ENCODE measurements at places on chromosomes 12 and 14.

- DNase-seq: no peak
Observed at GRCh38 chr12:106997916-106998315, 11.0 kb upstream of the MTERF2 start.

- no peak for DNase-seq
Observed at GRCh38 chr14:71711619-71712018, 220.6 kb upstream of the RGS6 start.

- no peak for DNase-seq
Observed at GRCh38 chr12:40261937-40262336, 37.1 kb downstream of the LRRK2 start.

DNA sequence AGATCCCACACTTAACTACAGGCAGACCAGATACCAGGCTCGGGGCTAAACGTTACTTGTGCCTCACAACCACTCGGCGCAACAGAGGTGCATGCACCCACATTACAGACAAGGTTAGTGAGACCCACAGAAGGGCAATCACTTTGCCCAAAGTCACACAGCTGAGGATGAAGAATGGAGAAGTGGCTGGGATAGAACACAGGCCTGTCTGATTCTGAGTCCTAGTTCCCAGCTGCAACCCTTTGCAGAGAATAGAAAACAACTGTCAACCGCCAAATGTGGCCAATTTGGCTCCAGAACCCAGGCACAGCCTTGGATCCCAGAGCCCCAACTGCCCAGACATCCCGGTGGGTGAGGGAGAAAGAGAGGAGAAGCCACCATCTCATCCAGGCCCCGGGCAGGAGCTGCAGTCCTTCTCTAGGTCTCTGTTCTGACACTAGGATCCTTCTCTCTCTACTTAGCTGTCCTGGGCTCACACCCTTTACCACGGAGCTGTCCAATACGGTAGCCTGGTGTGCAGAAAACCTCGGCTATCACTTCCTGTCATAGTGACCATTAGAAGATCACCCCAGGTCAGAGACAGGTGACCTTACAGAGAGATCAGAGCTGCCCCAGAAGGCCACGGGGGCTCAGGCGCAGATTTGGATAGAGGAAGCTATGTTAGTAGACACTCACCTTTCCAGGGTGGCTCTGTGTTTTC lies 59.1 kb downstream of the FAM222A start:
- DNase-seq: no peak

GRCh38 chr14:42013559-42013958 lies 406.9 kb downstream of the LRFN5 start:
- DNase-seq: no peak

GRCh38 chr12:131830335-131830913 lies 2.2 kb downstream of the MMP17 start:
- no peak for DNase-seq

GRCh38 chr14:30573966-30574365 lies 15.0 kb downstream of the G2E3 start:
- DNase-seq: no peak

DNA sequence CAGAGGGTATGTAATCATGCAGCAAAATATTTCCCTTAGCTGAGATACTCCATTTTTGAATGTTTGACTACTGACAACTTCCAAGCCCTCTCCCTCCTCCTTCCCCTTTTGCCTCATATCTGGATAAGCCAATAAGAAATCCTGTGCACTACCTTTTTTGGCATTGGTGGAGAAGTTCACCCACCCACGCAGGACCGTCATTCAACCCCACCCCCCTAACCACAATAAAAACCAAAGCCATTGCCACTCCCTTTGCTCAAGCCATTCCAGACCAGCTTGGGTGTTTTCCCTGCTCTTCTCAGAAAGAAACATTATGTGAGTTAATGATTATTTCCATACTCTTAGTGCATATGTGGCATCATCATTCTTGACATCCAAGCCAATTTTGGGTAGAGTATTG lies 176.7 kb downstream of the PTPN11 start:
- DNase-seq: no peak

DNA sequence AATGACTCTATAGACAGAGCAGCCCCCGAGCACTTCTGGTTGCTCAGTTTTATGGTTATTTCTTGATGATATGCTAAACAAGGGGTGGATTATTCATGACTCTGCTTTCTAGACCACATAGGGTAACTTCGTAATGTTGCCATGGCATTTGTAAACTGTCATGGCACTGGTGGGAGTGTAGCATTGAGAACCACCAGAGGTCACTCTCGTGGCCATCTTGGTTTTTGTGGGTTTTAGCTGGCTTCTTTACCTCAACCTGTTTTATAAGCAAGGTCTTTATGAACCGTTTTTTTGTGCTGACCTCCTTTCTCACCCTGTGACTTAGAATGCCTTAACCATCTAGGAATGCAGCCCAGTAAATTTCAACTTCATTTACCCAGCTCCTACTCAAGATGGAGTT lies 1036.2 kb upstream of the FLRT2 start:
- no peak for DNase-seq

DNA sequence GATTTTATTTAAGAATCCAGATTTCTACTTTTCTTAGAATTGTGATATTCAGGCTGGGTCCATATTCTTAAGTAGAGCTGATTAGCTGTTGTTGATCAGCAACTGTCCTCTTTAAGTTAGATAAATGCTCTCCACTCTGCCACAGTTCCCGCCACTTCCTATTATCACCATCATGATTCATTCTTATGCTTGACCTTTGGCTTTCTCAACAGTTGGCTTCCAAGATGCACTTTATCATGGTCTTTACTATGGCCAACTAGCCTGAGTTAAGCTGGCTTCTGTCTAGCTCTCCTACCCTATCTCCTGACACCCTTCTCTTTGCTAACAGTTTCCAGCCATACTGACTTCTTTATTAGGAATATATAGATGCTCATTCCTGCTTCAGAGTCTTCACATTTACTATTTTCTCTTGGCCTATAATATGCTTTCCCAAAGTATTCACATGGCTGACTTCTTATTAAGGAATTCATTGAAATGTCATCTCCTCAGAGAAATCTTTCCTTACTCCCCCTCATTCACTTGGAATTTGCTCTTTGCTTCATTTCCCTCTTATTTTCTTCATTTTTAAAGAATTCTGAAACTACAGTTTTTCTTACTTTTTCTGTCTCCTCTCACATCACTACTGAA lies 149.0 kb upstream of the IGF1 start:
- DNase-seq: no peak

- no peak for DNase-seq
Observed at GRCh38 chr14:77018785-77019184, 9.7 kb downstream of the IRF2BPL start.

DNA sequence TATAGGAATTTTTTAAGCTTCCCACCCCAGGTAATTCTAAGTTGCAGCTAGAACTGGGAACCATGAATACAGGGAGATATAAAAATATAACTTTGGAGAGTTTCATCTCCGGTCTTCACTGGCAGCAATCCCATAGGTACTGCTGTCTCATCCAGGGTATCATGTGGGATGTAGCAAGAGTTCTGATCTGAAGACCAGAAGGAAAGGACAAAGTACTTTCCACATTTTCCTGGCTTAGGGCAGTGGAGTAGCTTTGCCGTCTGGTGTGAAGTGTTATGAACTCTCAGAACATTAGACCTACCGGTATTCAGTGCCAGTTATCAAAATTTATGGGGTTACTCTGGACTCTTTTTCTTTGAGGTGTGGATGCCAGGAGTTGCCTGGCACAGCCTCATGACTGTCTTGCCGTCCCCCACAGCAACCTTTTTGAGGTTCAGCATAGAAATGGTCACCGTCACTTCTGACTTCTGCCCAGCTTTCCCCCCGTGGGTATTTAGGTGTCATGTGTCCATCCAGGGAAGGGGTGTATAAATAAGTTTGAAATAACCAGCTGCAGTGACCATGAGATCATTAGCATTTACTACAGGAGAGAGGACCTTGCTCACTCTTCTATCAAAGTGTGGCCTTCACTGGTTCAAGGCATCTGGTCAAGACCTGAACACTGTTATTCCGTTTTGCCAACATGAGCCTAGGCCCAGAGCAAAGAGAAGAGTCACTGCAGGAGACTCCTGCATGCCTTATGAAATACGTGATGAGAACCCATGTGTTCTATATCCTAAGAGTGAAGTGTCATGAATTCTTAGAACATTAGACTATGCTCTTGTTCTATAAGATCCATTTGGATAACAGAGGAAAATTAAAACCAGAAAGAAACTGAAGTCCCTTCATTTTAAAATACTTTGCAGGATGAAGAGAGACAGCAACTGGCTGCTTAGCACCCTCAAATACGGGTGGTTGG lies 22.2 kb downstream of the TMEM233 start:
- DNase-seq: no peak

DNA sequence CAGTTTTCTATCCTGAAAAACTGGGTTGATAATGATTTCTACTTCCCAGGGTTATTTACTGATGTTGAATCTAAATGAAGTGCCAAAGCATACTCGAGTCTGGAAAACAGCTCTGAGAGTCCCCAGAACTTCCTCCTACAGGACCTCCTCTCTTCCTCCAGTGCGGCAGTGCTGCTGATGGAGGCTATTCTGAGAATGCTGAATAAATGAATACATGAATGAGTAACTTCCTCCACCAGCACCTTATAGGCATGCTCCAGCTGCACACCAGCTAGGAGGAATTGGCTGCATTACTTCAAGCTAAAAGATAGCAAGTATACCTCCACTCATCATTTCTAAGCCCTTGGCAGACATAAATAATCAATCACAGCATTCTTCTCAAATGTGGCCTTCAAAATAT lies 448.8 kb upstream of the CCDC196 start:
- DNase-seq: no peak

GRCh38 chr12:65615118-65615517 lies 209.2 kb upstream of the HMGA2 start:
- no peak for DNase-seq

GRCh38 chr14:60235440-60235839 lies 13.6 kb upstream of the PPM1A start:
- DNase-seq: no peak

GRCh38 chr14:78705989-78706388 lies 535.8 kb downstream of the NRXN3 start:
- DNase-seq: no peak

GRCh38 chr12:103841690-103842584 lies 903 bp upstream of the NT5DC3 start:
- DNase-seq: no peak

GRCh38 chr12:40015345-40015744 lies 90.5 kb downstream of the SLC2A13 start:
- no peak for DNase-seq

- no peak for DNase-seq
Observed at GRCh38 chr14:20379743-20380142, 33.6 kb downstream of the TEP1 start.

DNA sequence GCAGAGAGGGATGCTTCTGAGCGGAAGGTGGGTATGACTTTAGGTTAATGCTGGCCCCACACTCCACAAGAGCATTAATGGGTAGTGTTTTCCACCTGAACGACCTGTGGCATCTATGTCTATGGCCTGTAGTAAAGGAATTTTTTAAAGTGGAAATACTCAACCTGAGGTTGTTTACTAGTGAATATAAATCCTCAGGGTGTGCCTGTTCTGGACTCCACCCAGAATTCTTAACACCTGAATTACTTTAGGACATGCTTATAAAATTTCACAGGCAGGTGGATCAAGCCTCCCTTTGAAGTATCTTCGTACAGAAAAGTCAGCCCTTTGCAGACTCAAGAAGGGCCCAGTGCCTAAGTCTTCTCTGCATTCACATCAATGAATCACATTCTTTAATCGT lies 196.1 kb downstream of the ESR2 start:
- no peak for DNase-seq

DNA sequence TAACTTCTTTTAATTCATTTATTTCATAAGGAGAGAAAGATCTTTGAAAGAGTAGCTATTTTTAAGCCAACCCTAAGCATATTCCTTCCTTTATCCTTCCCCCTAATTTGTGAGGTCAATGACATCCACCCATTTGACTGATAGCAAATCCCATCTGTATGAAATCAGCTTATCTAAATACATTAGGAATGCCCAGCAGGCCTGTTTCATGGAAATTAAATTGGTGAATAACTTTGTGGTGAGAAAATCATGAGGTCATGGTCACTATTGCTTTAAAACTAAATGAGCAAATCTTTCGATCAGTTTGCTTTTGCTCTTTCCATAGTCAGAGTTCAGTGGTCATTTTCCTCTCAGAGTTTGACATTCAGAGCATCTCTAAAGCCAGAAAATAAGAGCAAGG lies 256.6 kb downstream of the CPNE8 start:
- no peak for DNase-seq

DNA sequence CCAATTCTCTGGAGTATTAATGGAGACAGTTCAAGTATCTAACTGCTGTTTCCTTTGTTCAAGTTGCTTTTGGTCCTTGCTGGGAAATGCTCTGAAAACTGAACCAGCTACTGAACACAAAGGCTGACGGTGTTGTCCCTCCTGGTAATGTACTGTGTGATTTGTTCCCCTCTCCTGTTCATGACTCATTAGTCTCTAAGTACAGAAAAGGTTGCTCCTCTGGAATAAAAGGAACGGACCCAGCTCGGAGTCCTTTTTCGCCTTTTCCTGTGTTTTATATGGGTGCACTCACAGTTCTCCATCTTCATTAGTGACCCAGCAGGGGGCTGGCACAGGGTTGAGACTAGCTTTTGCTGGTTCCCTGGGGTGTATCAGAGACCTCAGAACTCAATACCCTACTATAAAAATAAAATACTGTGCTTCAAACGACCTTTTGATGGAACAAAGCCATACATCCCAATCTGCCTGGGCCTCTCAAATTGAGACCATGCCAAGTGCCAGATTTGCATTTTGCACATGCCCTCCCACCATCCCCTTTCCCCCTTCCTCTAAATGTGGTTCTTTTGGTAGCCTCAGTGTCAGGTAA lies 269.7 kb downstream of the RAD51B start:
- DNase-seq: no peak

DNA sequence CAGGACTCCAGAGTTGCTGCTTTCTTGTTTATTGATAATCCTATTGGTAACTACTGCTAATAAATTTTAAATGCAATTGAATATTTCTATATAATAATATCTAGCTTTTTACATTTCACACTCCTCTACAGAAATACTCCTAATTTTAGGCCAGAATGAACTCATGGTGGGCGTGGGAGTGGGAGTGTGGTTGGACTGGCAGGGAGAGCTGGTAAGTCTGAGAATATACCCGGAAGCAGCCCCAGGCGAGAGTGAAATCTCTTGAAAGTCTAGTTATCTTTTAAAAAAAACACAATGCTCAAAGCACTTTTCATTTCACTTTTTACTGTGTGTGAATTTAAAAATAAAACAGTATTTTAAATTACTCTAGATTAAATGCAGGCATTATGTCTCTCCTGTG lies 4.7 kb downstream of the TMEM263 start:
- no peak for DNase-seq

DNA sequence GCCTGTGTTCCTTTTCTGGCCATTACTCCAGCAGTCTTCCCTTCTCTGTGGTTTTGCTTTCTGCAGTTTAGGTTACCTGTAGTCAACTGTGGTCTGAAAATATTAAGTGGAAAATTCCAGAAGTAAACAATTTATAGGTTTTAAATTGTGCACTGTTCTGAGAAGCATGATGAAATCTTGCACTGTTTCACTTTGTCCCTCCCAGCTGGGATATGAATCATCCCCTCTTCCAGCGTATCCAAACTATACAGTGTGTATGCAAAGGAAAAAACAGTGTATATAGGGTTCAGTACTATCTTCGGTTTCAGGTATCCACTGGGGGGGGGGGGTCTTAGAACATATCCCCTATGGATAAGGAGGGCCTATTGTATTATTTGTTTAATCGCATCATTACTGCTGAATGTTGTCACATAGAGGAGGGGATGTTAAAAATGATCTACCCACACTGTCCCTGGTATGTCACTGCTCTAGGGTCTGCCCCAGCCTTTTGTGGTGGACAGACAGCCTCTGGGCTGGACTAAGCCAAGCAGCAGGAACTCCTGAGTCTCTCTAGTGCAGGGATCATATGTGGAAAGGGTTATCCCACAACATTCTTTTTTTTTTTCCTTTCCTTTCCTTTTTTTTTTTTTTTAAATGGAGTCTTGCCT lies 109.1 kb upstream of the MAX start:
- no peak for DNase-seq
